ENCODE measurements at places on chromosomes 5 and 9.

GRCh38 chr9:130499804-130500263 lies 55.1 kb downstream of the ASS1 start:
- DNase-seq = no peak

DNA sequence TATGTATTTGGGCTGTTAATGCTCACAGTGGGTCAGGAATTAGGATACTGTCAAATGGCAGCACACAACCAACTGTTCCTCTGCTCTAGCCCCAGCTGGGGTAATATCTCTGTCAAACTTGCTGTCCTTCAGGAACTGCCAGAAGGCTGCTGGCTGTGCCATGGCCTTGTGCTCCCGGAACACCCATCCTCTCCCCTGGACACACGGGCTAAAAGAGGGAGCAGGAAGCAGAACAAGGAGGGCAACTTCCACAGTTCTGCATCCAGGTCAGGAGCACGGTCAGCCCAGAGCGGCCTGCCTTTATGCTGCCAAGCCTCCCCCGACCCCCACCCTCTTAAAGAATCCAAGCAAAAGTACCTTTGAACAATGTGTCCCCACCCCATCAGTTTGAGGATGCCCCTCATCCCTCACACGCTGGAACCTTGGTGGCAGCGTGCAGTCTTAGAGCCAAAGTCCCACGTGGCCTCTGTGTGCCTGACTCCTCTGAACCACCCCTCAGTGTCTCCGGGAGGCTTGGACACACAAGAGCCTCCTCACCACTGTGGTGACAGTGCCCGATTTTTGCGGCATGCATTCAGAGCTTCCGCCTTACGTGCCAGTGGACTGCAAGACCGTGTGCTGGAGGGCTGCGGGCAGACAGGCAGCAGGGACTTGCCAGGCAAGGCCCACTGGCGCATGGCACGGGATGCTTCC lies 60.8 kb downstream of the PSMB7 start:
- no peak for DNase-seq

- DNase-seq = no peak
Observed at GRCh38 chr9:85960688-85961093, 19.7 kb downstream of the NAA35 start.

GRCh38 chr5:55232271-55232984 lies 980 bp downstream of the CCNO start:
- DNase-seq = peak; percentile 15

GRCh38 chr5:59357381-59357977 lies 536.0 kb downstream of the PDE4D start:
- DNase-seq = no peak

DNA sequence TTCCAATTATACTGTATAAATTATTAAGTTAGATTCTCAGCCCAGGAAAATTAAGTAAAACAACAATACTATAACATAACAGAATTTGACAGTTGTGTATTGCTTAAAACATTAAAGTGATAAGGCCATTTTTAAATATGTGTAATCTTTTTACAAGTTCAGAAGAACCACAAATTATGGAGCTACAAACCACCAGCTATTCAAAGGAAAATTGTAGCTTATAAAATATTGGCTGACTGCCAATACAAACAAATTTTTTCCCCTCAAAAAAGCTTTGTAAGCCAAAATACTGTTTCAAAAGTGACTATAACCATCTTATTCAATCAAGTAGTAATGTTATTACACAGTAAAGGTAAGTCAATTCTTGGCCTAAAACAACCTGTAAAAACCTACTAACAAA lies 21.9 kb downstream of the STRBP start:
- DNase-seq = no peak

DNA sequence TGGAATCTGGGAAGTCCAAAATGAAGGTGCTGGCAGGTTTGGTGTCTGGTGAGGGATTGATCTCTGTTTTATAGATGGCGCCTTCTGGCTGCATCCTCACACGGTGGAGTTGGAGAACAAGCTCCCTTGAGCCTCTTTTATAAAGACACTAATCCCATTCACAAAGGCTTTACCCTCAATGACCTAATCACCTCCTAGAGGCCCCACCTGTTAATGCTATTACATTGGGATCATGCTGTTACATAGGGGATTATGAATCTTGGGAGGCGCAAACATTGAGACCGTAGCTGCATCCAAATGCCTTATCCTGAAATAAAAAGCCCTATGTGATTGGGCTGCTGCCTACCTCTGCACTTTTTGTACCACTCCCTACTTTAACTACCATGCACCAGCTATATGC lies 197.1 kb upstream of the HMHB1 start:
- no peak for DNase-seq

- DNase-seq = no peak
Observed at GRCh38 chr5:8857051-8857450, 688.8 kb downstream of the SEMA5A start.

GRCh38 chr9:22044583-22044982 lies 35.5 kb upstream of the CDKN2B start:
- DNase-seq = no peak

- DNase-seq = no peak
Observed at GRCh38 chr5:111548348-111548950, 36.1 kb upstream of the STARD4 start.

GRCh38 chr9:107539427-107540163 lies 50.0 kb upstream of the KLF4 start:
- no peak for DNase-seq

DNA sequence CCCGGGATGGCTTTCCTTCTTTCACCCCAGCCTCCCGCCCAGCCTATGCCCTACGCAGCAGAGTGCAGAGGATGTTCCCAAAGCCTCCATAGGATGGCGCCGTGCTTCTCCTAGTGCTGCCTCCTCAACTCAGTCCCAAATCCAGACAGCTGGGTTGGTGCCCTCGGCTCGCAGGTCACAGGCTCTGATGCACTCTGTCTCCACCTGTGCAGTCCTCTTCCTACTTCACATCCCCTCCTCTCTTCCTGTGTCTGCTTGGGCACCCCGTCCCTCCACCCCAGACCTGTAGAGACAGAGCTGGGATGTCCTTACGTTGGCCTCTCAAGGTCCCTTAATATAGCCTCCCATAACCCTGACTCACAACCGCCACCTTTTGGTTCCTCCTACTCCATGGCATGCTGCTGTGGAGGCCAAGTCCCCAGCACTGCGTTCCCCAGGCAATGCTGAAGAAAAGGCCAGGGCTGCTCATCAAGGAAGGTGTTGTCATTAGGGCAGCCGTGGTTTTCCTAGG lies 314.4 kb downstream of the GADD45G start:
- peak; percentile 23 for DNase-seq

GRCh38 chr9:108665521-108666239 lies 190.1 kb downstream of the ACTL7B start:
- DNase-seq = no peak

DNA sequence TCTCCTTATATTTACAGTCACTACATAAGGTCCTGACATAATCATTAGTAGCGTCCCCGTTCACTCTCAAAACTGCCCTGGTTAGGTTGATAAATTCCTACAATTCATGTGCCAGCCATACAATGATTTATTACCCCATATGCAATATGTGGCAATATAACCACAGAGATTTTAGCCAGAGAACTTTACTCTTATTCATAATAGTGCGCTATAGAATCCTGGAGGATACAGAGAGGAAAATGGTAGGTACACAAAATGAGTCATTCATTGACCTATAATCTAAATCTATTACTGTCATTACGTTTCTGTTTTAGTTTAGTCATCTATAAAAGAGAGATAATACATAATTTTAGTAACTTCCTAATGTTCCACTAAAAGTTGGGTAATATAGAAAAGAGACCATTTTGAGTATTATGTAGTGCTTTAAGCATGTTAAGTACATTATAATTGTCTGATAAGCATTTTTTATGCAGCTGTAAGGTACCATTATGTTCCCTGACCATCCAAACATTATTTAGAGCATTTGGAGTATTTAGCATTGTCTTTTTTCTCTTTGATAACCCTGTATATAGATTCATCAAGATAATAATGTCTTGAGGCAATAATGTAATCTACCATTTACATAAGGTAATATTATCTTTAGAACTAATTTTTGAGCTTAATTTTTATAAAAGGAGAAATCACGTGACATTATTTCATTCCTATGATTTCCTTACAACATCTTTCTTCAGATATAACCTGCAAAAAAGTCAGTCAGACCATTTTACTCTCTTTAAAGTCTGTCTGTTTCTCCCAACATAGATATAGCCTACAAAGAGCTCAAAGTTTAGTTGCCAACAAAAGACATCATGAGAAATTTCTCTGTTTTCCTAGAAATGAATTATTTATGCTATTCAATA lies 655.5 kb upstream of the ZNF608 start:
- no peak for DNase-seq

GRCh38 chr5:103808464-103809106 lies 246.0 kb upstream of the NUDT12 start:
- no peak for DNase-seq

GRCh38 chr5:73901043-73901442 lies 275.0 kb downstream of the ARHGEF28 start:
- no peak for DNase-seq

DNA sequence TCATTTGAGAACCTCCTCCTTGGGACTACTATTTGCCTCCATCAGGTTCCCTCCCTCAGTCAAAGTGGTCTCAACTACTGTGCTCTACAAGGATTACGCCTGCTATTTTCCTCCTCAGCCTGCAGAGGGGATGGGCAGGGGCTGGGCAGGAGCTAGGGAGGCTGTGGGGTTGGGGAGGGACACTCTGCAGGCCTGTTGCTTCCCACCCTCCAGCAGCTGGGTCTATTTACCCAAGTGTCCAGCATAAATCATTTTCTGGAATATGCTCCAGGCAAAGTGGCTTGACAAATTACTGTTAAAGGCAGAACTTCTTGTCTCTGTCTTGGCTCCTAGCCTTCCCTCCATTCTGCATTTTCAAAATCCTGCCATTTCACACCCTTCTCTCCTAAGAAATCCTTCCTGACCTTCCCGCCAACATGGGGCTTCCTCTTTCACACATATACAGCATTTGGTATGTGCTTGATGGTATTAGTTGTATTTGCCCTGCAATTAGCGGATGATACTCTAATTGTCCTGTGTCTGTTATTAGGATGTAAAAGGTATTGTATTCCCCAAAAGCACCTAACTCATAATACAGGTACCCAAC lies 106.7 kb downstream of the EFNA5 start:
- no peak for DNase-seq

GRCh38 chr5:16567365-16567764 lies 49.4 kb downstream of the RETREG1 start:
- no peak for DNase-seq

GRCh38 chr9:89721176-89721700 lies 116.4 kb downstream of the GADD45G start:
- no peak for DNase-seq

DNA sequence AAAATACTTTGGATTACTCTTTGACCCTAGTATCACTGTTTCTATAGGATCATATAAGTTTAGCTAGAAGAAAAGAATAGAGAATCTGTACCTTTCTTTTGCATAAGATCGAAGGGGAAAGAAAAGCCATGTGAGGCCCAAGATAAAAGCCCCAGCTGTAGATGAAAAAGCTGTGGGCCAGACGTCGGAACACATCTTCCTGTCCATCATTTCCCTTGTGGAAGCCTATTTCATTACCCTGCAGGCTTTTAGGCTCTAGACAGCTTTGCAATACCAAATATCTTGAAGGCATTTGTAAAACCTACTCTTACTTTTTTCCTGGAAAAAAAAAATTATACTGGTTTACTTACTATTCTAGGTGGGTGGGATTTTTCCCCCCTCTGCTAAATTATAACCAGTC lies 10.0 kb downstream of the PALM2AKAP2 start:
- no peak for DNase-seq

DNA sequence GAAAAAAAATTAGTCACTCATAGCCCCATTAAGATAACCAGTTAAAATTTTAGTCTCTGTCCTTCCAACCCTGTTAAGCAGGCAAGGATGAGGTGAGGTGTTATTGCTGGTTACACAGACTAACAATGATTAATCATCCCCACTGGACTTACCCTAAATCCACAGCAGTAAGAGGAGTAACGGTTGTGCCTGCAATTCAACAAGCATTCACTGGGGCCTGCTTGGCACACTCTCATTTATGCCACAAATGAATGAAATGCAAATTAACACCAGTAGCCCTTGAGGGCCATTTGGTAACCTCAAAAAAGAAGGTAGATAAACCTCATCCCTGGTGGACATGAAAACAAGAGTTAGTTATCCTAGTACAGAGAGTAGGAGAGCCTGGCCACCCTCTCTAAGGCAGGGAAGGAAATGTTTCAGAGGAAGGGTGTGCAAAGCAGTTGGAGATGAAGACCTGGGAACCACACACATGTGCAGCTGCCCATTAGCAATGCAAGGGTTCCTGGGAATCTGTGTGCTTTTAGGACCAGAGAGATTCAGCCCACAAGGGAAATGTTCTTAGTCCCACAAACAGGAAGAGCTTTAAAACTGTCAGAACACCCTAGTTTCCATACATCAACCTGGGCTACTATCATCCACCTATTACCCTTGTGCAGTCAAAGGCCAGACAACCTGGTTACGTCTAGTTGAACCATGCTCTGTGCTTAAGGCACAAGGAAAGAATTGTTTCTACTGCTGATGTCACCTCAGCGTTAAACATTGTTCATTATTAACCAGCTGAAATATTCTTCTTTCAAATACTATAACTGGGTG lies 7.7 kb downstream of the LHFPL2 start:
- no peak for DNase-seq

GRCh38 chr5:130964231-130965202 lies 200.5 kb downstream of the HINT1 start:
- DNase-seq = no peak

- no peak for DNase-seq
Observed at GRCh38 chr5:94250985-94251384, 367.4 kb downstream of the KIAA0825 start.

- no peak for DNase-seq
Observed at GRCh38 chr5:107320846-107321245, 349.9 kb downstream of the EFNA5 start.

- no peak for DNase-seq
Observed at GRCh38 chr9:97717866-97718265, 20.7 kb upstream of the XPA start.

DNA sequence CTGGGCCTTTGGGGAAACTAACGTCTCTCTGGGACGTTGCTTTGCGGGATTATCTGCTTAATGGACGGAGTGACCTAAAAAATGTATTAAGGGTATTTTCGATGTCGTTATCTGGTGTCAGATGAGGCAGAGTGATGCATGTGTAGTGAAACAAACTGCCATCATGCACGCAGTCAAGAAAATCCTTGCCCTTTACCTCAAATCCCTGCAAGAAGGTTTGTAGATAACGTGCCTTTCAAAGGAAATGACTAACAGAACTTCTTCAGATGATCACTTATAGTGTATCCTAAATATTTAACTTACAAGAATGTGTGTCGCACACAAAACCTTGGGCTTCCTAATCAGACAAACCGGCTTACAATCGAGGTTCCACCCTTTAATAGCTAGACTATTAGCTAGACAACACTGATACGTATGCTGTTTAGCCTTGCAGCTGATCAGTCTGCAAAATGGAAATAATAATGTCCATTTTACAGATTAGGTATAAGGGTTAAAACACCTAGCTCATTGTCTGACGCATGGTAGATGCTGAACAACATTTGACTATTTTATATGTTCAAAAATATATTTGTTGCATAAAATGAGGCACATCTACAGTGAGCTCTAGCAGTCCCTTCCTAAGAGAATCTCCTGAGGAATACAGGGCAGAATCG lies 541 bp upstream of the TBCA start:
- no peak for DNase-seq

GRCh38 chr9:346111-346571 lies 131.5 kb downstream of the DOCK8 start:
- no peak for DNase-seq

Data from stimulated activated CD4-positive, alpha-beta T cell treated with anti-CD3 and anti-CD28 coated beads, Interleukin-4, amount 100 ng/mL, for 1 hour (primary cell).